ENCODE measurements at places on chromosomes 2 and 18.

DNA sequence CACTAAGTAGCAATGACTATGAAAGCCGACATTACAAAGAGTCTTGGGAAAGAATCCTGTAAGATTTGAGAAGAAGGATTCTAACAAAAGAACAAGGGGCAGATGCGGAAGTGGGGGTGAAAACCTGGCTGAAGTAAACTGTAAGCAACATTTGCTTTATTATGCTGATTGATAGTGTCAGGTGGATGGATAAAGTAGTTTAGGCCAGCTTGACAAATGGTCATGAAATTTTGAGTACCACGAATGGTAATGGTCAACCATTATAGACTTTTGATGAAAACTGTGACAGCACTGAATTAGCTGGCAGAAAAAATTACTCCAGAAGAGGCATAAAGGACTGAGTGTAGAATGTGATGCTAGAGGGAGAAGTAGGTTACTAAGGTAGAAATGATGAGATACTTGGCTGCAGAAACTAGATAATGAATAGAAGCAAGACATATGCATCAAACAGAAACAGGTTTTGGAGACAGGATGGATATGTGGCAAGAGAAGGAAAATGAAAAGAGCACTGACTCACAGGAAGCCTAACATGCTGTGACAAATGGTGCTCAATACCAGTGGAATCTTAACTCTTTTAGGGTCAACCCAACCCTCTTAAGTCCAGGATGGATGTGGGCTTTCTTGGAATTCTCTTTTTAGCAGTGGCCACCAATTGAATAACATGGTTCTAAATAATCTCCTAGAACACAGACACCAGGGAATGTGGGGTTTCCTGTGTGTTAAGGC is 6.8 kb downstream of the THUMPD2 start:
- DNase-seq, result no peak

- DNase-seq, result peak; percentile 81
Observed at GRCh38 chr2:178480227-178481181, at the start of gene PLEKHA3. Gene PLEKHA3 (plus strand): TSS chr2:178480457. CDS start chr2:178480870, 413 bp downstream.

DNA sequence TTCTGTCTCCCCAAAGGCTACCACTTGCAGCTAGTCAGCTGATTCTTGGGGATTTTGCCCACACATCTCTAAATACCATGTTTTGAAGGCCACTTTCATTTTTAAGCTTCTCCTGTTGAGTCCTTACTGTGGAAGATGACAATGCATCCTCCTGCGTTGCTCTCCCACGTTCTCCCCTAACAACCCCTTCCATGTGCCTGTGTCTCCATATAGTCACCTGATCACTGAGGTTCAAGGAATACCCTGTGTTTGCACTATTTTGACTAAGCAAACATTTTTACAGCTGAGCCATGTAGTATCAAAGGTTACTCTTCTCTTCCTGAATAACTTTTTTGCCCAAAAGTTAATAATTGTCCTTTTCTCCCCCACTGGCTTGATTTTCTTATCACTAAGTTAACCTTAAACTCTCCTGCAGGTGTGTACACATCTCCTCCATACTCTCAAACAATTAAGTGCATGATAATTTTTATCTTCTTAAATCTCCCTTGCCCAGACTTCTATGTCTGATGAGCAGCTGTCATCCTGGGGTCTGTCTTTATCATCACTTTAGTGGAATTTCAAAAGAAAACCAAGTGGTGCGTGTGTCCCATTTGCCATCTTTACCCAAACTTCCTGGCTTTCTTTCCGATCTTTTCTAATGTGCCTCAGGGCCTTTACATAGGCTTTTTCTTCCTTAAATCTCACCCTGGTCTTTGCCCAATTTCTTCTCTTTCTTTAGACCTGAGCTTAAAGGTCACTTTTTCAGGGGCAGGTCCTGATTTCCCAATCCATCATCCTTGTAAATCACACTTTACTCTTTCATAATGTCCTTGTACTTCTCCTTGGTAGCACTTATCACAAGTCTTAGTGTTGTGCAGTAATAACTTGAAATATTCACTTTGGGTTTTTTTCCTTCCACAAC is 85.2 kb upstream of the SPATS2L start:
- no peak for DNase-seq

DNA sequence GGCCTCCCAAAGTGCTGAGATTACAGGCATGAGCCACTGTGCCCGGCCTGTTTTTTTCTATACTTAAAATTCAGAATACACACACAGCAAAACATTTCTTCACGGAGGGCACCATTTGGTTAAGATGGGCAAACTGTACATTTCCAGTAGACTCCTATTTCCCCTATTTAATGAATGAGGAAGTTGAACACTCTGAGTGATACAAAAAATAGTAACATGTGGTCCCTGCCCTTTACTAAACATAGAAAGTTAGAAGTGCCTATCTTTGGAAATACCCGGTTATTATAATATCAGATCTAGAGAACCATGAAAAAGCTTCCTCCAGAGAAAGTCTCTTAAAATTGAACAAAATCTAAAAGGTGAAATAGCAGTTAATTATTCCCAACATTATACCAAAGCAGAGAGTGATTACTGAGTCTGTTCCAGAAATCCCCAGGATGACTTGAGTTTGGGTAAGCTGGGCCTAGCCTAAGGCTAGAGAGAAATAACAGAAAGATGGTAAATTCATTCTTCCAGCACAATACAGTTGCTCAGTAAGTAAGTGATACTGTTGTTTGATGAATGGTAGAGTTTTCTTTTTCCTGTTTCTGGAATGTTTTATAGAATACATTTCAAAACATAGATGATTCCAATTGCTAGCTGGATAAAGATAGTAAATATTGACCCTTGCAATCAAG is 23.3 kb upstream of the RMC1 start:
- no peak for DNase-seq

DNA sequence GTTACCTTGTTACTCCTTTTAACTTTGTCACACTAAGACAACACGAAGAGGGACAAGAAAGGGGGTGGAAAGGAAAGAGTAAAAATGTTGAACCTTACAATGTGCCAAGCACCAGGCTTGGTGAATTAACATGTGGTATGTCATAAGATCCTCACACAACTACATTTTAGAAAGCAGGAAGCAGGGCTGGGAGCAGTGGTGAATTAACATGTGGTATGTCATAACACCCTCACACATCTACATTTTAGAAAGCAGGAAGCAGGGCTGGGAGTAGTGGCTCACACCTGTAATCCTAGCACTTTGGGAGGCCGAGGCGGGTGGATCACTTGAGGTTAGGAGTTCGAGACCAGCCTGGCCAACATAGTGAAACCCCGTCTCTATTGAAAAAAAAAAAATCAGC is 159.3 kb upstream of the CHAC2 start:
- DNase-seq, result no peak

DNA sequence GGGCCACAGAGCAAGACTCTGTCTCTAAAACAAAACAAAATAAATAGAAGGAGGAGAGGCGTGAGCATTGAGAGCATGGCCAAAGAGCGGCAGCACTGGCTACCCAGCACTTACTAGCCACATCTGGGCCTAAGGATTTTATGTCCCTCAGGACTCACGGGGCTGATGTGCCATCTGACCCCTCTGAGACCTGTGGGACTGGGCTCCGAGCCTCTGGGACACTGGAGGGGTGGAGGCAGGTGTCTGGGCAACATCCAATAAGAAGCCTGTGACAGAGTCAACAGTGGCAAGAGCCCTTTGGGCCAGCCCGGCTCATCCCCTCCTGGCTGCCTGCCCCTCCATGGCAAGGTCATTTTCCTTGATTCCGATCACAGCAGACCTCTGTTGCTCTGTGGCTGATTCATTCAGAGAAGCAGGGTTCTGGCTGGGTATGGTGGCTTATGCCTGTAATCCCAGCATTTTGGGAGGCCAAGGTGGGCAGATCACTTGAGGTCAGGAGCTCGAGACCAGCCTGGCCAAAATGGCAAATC is 60.7 kb downstream of the RRM2 start:
- DNase-seq, result no peak

GRCh38 chr2:85830645-85831044 is 58.1 kb downstream of the ST3GAL5 start:
- DNase-seq, result no peak

DNA sequence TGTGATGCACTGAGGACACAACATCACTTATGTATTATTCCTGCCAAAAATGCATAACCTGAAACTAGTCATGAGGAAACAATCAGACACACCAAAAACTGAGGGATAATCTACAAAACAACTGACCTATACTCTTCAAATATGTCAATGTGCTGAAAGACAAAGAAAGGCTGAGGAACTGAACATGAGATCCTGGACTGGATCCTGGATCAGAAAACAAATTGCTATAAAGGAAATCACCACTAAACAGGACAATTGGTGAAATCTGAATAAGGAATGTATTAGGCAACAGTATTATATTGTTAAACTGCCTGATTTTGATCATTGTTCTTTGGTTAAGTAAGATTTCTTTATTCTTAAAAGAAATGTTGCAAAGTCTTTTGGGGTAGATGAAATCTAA is 28.8 kb downstream of the CUL3 start:
- DNase-seq, result no peak

DNA sequence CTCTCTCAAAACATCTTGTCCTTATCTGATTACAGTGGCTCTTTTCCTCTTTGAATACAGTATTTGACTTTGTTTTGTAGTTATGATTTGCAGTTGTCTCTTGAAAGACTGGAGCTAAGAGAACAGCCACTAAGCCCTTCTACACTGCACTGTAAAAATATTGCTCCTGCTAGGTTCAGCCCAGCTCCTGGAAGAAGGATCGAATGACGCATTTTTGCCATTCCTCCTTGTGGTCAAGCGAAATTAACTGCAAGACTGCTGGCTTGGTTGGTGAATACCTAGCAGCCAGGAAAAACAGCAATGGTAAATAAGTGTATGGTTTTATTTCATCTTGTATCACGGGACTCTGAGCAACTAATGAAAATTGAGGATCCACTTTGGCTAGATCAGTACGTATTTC is 407.8 kb upstream of the CDH2 start:
- DNase-seq, result no peak

DNA sequence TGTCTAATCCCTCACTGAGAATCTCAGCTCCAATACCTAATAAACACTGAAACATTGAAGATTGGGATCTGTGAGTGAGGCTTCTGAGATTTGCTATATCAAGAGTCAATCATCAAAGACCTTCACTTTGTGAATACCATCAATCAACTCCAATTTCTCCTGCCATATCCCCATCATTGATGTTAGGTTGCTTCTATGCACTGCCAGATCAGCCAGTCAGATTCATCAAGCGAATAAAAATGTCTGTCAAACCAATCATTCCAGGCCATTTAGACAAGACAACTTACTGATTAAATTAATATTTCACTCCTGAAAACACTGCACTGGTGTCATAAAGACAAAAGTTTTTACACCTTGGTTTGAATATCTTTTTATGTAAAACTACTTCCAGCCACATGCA is 1295.5 kb upstream of the LRRTM1 start:
- no peak for DNase-seq

DNA sequence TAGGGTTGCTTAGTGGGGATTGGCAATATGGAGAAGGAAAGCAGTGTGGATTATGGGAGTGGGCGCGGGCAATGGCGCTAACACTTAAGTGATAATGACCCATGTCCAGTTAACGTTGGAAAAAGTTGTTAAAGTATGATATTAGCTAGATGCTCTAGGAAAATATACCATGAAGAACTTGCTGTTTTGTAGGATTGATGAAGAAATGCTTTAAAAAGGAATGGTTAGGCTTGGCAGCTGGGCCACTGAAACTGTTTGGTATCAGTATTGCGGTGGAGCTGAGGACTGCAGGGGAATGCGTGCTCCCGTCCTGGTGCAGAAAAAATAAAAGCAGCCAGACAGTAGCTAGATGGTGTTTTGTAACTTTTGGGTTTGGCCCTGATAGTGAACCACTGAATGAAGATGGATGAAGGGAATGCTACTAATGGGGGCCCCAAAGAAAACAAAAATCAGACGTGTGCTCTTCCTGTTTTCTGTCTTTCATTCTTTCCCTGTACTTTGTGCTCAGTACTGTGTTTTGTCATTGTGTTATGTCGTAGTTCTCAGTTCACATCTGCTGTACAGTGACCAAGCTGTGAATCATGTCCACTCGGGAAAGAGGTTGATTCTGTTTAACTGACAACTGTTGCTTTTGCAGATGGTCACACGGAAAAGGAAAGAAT is 999 bp downstream of the INSIG2 start:
- DNase-seq, result no peak

GRCh38 chr18:75063615-75064512 is 145.1 kb downstream of the PTGR3 start:
- no peak for DNase-seq

- DNase-seq, result no peak
Observed at GRCh38 chr2:166091439-166091838, 36.4 kb downstream of the SCN1A start.

- DNase-seq, result no peak
Observed at GRCh38 chr2:189327879-189328847, 113.1 kb upstream of the WDR75 start.

DNA sequence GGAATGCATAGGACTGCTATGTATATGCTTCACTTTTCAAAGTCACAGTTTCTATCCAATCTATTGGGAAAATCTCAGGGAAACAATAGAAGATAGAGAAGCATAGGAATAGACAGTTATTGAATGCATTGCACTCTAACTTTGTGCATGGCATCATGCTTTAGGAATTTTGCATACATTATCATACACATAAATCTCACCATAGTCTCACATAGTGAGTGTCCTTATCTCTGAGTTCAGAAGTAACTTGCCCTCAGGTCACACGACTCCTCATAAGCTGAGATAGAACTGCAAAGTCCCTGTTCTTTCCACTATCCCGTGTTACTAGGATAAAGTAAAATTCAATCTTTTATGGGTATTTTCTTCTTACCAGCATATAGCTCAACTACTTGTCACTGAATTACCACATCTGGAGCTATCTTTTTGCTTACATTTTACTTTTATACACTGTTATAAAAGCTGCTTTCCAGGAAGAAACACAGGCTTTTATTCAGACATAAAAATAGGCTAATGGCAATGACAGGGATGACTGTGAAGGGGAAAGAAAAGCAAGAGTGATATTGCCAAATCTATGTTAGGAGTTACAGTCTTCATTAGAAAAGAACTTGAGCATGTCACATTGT is 666.9 kb downstream of the XIRP2 start:
- no peak for DNase-seq

DNA sequence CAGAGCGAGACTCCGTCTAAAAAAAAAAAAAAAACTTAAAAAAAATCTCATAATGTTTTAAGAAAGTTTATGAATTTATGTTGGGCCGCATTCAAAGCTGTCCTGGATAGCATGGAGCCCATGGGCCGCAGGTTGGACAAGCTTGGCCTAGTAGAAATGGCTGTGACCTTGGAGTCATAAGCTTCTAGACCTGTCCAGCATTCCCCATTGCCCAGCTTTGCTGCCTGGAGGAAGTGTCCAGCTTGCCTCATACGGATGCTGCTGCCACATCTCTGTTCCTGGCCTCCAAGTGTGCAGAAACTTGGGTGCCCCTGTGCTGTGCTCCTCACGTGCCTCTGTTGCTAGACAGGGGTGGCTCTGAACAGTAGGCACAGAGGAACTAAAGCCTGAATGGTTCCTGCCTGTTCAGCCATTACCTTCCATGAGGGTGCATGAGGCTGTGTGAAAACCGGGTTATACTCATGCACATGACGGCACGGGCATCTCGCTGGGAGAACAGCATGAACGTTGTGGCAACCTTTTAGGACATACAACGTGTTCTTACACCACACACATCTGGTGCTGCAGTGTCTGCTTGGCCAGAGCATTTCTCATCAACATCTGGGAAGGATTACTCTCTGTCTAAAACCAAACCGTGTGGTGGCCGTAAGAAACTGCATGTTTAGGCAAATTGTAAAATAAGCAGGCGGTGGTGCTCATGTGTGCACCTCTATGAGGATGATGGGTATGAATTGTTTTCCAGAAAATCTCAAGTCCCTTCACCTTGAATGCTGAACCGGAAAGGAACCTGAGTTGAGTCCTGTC is 38.2 kb downstream of the FHOD3 start:
- DNase-seq, result no peak

Measured in amygdala (tissue), 56 donors.